ENCODE measurements at places on chromosomes 1 and 21.

GRCh38 chr1:228454238-228454637, 32.9 kb upstream of the RNF187 start:
- no peak for DNase-seq

GRCh38 chr1:158255656-158256055, 1.4 kb downstream of the CD1A start:
- no peak for DNase-seq

- DNase-seq = no peak
Measured at GRCh38 chr1:120133228-120133927, 42.9 kb downstream of the SEC22B start.

- peak; percentile 43 for DNase-seq
Measured at GRCh38 chr1:205782627-205783432, 7.5 kb upstream of the RAB29 start.

GRCh38 chr1:178277793-178278530, 184.1 kb downstream of the RASAL2 start:
- no peak for DNase-seq

DNA sequence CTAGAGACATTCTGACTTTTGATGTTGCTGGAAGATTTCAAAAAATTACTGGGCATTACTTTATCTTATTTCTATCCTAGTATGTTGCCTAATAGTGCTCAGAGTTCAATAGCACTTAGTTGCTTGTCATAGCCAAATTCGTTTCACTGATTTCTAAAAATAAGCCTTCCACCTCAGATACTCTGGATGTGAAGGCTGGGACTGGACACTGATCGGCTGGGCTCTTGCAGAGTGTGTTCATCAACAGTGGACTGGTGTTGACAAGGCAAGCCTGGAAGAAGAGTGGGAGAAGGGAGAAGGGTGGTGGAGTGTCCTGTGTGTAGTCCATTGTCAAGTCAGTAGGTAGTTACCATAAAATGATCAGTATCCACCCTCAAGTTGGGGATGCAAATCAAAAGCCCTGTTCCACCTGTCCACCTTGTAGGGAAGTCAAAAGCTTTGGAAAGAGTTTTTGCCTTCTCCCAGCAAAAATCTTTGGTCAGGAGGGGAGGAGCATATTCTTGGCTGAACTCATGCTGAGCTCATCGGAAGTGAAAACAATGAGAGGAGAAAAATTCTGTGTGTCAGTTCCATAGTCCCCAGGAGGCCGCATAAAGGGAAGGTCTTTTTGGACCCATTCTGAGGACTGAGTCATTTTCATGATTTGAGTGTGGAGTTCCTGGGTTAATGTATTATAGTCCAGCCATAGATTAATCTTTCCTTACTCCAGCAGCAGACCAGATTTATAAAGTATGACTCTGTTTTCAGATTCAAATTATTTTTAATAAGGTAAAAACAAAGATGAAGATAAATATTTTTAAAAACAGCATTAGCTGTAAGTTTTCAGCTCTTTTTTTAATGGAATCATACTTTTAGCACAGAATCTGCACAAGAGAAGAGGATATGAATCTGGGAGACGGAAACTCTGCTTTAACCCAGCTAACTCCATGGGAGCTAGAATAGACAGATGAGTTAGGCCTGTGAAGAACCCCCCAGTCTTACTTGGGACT, 99.5 kb upstream of the BMP8A start:
- DNase-seq = no peak

GRCh38 chr1:7207875-7208646, 422.8 kb downstream of the CAMTA1 start:
- DNase-seq = no peak

GRCh38 chr1:7508052-7508933, 262.8 kb upstream of the VAMP3 start:
- DNase-seq = no peak

- DNase-seq = no peak
Measured at GRCh38 chr1:114040273-114041015, 61.2 kb downstream of the OLFML3 start.

DNA sequence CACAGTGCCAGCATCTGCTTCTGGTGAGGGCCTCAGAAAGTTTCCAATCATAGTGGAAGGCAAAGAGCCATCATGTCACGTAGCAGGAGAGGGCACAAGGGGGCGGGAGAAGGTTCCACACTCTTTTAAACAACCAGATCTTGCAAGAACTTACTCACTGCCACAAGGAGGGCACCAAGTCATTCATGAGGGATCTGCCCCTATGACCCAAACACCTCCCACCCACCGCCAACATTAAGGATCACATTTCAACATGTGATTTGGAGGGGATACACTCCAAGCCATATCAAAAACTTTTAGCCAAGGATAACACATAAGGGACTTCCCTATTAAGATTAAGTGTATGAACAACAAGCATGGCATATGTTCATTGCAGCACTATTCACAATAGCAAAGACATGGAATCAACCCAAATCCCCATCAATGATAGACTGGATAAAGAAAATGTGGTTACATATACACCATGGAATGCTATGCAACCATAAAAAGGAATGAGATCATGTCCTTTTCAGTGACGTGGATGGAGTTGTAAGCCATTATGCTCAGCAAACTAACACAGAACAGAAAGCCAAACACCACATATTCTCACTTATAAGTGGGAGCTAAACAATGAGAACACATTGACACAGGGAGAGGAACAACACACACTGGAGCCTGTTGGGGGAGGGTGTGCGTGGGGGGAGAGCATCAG, 19.9 kb upstream of the SLC35F3 start:
- no peak for DNase-seq

GRCh38 chr1:18932387-18932786, 24.1 kb downstream of the IFFO2 start:
- DNase-seq = no peak

GRCh38 chr1:82510431-82510830, 709.7 kb downstream of the ADGRL2 start:
- no peak for DNase-seq

- peak; percentile 83 for DNase-seq
Measured at GRCh38 chr1:20717452-20718342, at the start of gene KIF17. Gene KIF17 (minus strand): TSS chr1:20718007. CDS start chr1:20717706, 301 bp downstream.

- peak; percentile 37 for DNase-seq
Measured at GRCh38 chr1:110106013-110106941, 6.0 kb upstream of the UBL4B start.

- no peak for DNase-seq
Measured at GRCh38 chr1:215003686-215004085, 78.9 kb upstream of the KCNK2 start.

DNA sequence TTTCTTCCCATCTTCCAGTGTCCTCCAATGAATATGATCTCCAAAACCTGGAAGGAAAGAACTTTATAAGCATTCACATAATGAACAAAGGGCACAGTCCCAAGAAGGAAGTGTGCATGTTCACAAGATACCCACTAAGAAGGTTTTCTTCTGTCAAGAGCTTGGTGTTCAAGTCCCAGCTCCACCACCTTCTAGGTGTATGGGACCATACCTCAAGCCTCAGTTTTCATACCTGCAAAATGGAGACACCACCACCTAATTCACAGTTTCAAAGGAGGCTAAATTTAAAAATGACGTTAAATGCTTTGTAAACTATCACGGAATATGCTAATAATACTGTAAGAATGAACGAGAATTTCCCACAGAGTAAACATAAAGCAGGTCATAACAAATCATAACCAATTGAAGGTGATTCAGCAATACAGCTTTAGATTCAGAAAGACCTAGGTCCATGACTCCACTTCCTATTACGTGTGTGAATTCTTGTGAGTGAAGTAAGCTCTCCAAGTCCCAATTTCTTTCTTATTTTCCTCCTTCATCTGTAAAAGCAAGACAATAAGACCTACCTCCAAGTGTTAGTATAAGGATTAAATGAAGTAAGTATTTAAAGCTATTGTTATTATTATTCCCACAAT, 8.1 kb upstream of the KTI12 start:
- DNase-seq = no peak

- DNase-seq = no peak
Measured at GRCh38 chr1:223702735-223703667, 9.3 kb upstream of the CAPN2 start.

DNA sequence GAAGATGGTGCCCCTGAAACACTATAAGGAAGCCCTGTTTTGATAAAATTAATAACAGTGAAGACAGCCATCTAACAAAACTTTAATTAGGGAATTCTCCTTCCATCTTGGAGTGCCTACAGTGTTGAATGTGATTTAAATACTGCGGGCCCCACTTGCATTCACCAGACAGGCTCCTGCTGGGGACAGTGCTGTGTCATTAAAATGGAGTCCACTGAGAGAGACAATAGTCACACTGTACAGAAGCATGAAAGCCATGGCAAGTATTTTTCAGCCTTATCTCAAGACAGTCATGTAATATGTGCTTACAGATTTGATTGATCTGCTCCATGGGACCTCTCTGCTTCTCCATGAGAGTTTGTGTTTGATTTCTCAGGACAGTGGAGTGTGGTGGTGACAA, 29.7 kb upstream of the ZBTB18 start:
- no peak for DNase-seq

DNA sequence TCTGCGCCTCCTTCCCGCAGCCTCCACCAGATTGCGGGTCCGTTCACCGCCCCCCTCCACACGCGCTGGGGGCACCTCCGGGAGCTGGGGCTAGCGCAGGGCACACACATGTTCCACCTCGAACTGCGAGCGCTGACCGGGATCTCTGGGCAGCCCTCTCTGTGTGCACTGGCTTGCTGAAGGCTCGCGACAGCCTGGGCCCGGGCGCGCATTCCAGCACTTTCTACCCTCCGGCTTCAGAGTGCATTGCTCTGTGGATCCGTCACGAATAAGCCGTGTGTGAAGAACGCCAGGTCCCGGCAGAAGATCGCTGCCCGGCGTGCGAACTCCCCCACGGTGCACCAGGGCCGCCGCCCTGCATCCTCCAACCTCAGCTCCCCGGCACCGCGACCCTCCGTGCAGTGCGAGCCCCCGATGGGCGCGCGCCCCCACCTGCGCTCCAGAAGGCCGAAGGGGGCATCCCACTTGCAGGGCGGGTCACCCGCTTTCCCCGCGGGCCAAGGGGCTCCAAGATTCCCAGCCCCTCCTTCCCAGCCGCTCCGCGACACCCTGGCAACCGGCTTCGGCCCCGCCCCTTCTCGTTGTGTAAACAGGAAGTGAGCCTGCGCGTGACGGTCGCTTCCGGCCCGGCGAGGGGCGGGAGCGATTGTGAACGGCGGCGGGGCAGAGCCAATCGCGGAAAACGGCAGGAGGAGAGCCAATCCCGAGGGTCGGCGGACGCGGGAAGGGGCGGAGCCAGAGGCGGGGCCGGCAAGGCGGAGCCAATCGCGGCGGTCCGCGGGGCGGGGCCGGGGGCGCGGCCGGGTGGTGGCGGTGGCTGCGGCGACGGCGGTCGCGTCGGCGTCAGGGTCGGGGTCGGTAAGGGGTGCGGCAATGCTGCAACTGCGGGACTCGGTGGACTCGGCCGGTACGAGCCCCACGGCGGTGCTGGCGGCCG, at the start of gene TPRG1L:
Gene TPRG1L, plus strand, starts transcription at position 816 of the 937 bp plus-strand sequence. Its CDS starts 58 bp downstream, at position 874.
- peak; percentile 98 for DNase-seq

DNA sequence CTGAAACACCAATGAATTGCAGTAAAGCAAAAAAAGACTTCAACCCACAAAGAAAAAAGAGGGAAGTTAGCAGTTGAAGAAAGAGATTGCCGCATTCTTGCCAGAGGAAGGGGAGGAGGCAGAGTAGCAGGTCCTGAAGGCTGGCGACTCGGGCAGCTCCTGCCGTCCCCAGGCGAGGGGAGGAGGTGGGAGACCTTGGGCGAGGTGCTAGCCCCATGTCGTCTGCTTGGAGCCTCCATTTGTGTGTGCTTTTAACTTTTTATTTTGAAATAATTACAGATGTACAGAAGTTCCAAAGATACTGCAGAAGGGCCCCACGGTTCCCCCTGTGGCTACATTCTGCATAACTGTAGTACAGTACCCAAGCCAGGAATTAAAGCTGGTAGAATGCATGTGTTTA, 6.7 kb downstream of the TRPM2 start:
- no peak for DNase-seq

DNA sequence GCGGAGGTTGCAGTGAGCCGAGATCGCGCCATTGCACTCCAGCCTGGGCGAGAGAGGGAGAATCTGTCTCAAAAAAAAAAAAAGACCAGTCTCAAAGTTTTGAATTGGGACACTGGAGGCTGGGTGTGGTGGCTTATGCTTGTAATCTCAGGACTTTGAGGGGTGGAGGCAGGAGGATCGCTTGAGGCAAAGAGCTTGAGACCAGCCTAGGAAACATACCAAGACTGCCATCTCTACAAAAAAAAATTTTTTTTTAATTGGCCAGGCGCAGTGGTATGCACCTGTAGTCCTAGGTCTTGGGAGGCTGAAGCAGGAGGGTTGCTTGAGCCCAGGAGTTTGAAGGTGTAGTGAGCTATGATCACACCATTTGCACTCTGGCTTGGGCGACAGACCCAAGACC, 3.9 kb downstream of the ZBTB8B start:
- DNase-seq = no peak

GRCh38 chr1:157856538-157856937, 14.9 kb upstream of the CD5L start:
- DNase-seq = no peak

DNA sequence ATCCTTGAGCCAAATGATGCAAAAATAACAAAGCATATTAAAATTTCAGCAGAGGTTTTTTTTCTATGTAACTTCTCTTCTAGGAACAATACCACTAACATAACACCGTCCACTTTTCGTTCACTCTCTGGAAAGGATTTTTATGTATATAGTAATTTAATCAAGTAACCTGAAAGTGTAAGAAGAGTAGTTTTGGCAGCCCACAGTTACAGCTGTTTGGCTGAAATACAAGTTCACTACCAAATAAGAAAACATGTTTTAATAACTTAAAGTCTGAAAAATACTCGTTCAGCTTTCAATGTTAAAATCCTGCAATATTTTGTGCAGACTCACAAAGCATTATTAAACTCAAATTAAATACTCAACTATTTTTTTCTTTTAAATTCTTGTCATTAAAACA, 896.8 kb upstream of the ADGRL4 start:
- no peak for DNase-seq

GRCh38 chr1:167090314-167090942, at the start of gene GPA33:
Gene GPA33 (minus strand): TSS chr1:167090377. CDS start chr1:167090287, 90 bp downstream.
- DNase-seq = no peak

DNA sequence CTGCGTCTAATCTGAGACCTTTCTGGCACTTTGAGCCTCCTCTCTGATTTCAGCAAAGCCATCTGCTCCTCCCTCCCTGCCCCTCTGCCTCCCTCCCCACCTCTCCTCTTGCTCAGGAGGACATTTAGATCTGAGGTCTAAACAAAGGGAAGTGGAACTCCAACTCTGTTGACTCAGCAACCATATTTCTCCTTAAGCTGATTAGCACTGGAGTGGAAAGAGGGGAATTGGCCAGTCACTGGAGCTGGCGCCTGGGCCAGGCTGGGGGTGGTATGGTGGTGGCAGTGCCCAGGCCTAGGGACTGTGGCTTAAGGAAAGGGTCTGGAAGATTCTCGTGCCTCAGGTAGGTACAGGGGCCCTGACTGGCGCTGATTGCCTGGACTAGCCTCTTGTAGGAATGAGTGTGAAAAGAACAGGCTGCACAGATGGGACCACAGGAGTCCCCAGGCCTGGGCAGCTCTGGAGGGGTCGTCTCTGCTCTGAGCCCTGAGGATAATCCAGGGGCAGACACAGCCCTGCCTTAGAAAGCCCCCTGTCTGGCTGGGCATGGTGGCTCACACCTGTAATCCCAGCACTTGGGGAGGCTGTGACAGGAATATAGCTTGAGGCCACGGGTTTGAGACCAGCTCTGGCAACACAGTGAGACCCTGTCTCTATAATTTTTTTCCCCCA, 11.9 kb downstream of the SH2D2A start:
- no peak for DNase-seq

All from natural killer cell (primary cell).